Calu3 (cell line): ENCODE measurements at places on chromosomes 5 and 9. TPM values are rescaled to one million over a fixed set of nuclear protein-coding genes. Genes with fewer than 3 reads are reported as not detected.

Gene ZBED3
- total RNA-seq: 11.0 and 12.3 TPM in 2 replicates

Gene PLPP7
- not detected in 2 replicates for total RNA-seq

Gene PCDHB3
- 0.09 and 0.10 TPM in 2 replicates for total RNA-seq

Gene PCDHB6
- not detected in 2 replicates for total RNA-seq

Gene IFNA13
- total RNA-seq: not detected in 2 replicates

Gene SPINK1
- 307 and 444 TPM in 2 replicates for total RNA-seq

Gene ZCCHC9
- total RNA-seq: 34.9 and 36.1 TPM in 2 replicates

Gene SPINK4
- not detected in 2 replicates for total RNA-seq

- H3K4me1 ChIP-seq: no peaks in the 10 kb centered on the region
- H3K27me3 ChIP-seq: no peaks in the 10 kb centered on the region
- DNase-seq: no peak
- H3K36me3 ChIP-seq: peaks cover 43% of the 10 kb centered on the region
- H3K27ac ChIP-seq: no peak within 1 kb of the TSS
Observed at GRCh38 chr5:177509381-177509951, at the start of gene DOK3. DOK3 (minus strand) TSS chr5:177509826; CDS start chr5:177509540, 286 bp downstream.

- no peaks in the 10 kb centered on the region for H3K27me3 ChIP-seq
- peaks cover 17% of the 10 kb centered on the region for H3K4me1 ChIP-seq
- H3K4me3 ChIP-seq: no peak overlapping the region
- H3K36me3 ChIP-seq: peaks cover 44% of the 10 kb centered on the region
Observed at GRCh38 chr9:124873664-124874063, 11.7 kb downstream of the ARPC5L start.

- no peak overlapping the region for H3K27ac ChIP-seq
- peaks cover 14% of the 10 kb centered on the region for H3K27me3 ChIP-seq
- peak; percentile 28 for DNase-seq
- no peaks in the 10 kb centered on the region for H3K36me3 ChIP-seq
Observed at GRCh38 chr9:32378496-32378895, 5.9 kb upstream of the ACO1 start.

- no peaks in the 10 kb centered on the region for H3K27me3 ChIP-seq
- no peaks in the 10 kb centered on the region for H3K36me3 ChIP-seq
- DNase-seq: no peak
- no peak overlapping the region for H3K27ac ChIP-seq
- no peaks in the 10 kb centered on the region for H3K4me1 ChIP-seq
Observed at GRCh38 chr5:21452449-21452848, 1400.7 kb downstream of the CDH12 start.

- no peak for DNase-seq
- H3K4me3 ChIP-seq: no peak within 1 kb of the TSS
- H3K27ac ChIP-seq: no peak within 1 kb of the TSS
Observed at GRCh38 chr5:77637998-77638762, at the start of gene OTP. OTP (minus strand) TSS chr5:77638713; CDS start chr5:77638549, 164 bp downstream.

DNA sequence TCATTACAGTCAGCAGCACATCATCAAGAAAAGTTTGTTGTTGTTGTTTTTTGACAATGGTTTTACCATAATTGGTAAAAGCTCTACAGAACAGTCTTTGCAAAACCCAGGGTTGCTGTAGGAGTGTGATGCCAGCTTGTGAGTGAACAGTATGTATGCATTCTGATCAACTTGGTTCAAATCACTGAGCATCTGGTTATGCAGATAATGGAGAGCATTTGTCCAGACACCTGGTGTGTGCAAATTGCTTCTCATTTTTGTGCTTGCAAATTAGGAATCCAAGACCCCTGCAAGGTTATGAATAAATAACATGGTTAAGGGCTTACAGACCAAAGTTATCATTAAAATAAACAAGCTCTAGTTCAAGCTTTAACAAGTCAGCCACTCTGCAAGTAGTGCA, 448.7 kb upstream of the ACTBL2 start:
- DNase-seq: no peak
- no peaks in the 10 kb centered on the region for H3K27me3 ChIP-seq
- H3K4me3 ChIP-seq: no peak overlapping the region

DNA sequence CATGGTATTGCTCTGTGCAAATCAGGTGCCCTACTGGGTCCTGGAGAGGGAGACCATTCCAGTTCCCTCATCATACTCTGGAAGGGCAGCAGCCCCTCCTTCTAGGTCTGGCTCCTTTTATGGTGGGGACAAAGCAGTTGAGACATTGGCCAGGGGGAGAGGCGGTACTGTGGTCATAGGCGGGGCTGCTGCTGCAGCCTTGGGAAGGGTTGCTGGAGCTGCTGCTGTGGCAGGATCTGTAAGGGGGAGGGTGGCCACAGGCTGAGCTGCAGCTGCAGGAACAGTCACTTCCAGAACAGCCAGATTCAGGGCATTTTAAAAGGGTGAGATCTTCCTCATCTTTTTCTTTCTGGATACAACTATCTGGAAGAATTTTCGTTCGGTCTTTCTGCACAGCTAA, 233.0 kb upstream of the SGCD start:
- no peak overlapping the region for H3K4me3 ChIP-seq
- no peak for DNase-seq
- H3K4me1 ChIP-seq: no peaks in the 10 kb centered on the region
- H3K27ac ChIP-seq: no peak overlapping the region

DNA sequence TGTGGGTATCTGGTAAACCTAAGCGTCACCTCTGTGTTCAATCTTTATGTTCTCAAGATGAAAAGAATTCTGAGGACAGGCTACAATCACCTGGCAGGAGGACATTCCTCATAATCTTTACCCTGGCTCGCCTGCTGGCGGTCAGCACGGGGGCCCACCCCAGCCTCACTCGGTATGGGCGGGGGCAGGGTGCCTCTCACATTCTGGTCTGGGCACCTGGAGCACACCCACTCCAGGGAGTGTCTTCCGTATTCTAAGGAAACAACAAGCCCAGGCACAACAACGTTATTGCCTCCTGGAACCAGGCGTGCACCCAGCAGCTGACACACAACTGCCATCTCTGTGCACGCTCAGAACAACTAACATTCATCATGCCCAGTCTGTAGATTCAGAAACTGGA, 179.8 kb downstream of the ROR2 start:
- no peak for DNase-seq
- H3K27me3 ChIP-seq: peaks cover 98% of the 10 kb centered on the region
- peaks cover 8% of the 10 kb centered on the region for H3K4me1 ChIP-seq
- H3K4me3 ChIP-seq: no peak overlapping the region

DNA sequence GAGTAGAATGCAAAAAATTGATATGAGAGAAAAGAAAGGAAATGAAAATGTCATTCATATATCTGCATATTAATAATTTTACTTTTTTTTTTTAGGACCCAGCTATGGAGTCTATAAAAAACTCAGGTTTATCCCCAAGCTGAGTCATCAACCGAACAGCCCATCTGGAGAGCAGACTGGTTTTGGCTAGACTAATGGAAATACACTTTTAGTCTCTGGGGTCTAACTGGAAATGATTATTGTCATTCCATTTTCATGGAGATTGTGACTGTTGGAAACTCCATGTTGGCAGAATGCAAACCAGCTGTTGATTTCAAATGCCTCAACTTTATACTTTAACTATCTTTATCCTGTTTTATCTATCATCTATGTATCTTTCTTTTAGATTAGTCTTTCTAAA, 28.7 kb downstream of the ANXA1 start:
- peaks cover 6% of the 10 kb centered on the region for H3K36me3 ChIP-seq
- peaks cover 39% of the 10 kb centered on the region for H3K4me1 ChIP-seq
- H3K27ac ChIP-seq: peak overlapping the region; percentile 33

DNA sequence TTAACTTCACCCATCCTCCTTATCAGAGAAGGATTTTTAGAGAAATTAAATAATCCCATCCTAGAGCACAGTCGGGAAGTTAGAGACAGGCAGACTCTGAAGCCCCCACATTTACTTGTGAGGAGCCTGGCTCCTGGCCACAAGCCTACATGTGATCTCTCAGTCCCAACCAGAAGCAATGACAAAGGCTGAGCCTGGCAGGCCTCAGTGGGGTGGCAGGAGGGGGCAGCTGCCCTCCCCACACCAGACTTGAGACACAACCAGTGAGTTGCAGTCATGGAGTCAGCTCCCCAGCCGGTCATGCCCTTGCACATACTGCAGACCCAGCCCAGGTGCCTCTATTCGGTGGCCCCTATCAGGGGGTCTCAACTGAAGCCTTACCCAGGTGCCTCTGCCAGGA, 11.0 kb downstream of the NAIF1 start:
- H3K27me3 ChIP-seq: no peaks in the 10 kb centered on the region
- peaks cover 21% of the 10 kb centered on the region for H3K36me3 ChIP-seq
- peaks cover 23% of the 10 kb centered on the region for H3K4me1 ChIP-seq

DNA sequence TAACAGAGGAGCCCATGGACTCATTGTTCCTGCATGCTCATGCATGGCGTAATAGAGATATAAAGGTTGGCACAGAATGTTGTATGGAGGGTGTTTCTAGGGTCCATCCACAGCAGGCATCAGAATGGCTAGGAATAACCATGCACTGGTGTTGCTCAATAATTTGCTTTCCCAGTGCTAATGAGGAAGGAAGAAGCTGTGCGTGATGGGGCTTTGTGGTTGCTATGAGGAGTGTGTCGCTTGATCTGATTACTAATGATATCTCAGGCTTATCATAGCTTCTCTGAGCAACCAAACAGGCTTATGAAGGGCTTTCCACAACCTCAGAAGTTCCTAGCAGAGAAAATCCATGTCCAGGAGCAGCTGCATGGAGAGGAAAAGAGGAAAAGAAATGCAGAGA, 151.3 kb upstream of the TRPC7 start:
- no peaks in the 10 kb centered on the region for H3K36me3 ChIP-seq
- DNase-seq: no peak
- H3K4me1 ChIP-seq: no peaks in the 10 kb centered on the region
- H3K4me3 ChIP-seq: no peak overlapping the region
- H3K27me3 ChIP-seq: peaks cover 91% of the 10 kb centered on the region
- no peak overlapping the region for H3K27ac ChIP-seq

DNA sequence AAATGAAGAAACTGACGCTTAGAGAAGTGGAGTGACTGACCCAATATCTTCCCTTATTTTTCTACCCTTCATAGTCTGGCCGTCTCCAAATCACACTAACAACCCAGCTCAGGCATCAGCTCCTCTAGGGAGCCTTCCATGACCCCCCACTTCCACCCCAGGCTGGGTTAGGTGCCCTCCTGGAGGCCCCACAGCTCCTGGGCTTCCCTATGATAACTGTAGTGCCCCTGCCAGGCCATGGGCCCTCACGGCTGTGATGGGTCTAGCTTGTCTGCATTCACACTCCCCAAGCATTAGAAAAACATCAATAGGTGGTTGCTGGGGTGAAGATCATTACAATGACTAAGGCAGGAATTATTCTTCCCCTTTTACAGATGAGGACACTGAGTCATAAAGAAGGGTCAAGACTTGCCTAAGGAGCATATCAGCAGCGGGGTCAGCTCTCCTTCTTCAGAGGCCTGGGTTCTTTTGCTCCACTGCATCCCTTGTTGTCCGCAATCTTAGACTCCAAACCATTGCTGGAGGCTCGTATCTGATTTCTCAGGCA, 7.3 kb downstream of the CORO2A start:
- H3K27ac ChIP-seq: no peak overlapping the region
- peaks cover 10% of the 10 kb centered on the region for H3K4me1 ChIP-seq
- no peaks in the 10 kb centered on the region for H3K27me3 ChIP-seq
- DNase-seq: no peak

DNA sequence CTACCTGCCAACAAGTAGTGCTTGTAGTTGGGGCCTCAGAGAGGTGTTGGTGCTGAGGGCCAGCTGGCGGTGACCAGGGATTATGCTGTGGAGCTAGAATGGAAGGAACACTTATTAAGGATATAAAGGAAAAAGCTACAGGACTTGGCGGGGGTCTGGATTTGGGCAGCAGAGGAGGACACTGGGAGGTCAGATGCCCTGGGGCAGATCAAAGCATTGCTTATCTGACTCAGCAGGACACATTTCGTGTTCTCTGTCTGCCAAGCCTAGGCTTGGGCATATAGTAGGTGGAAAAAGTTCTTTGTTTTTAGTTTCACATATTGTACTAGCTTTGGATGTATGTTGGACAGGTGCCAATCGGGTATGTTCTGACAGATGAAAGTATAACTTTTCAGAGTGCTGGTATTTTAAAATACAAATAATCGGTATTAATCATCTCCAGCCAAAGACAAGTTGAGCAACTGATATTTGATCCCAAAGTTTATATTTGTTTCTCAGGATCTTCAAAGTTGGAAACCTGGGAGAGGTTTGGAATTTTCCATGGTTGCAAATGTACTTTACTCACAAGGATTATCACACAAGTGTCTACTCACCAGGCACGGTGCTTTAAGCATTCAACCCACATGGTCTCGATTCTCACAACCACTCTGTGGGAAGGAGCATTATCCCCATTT, 69.4 kb downstream of the IQGAP2 start:
- H3K4me1 ChIP-seq: peaks cover 14% of the 10 kb centered on the region
- H3K36me3 ChIP-seq: no peaks in the 10 kb centered on the region

DNA sequence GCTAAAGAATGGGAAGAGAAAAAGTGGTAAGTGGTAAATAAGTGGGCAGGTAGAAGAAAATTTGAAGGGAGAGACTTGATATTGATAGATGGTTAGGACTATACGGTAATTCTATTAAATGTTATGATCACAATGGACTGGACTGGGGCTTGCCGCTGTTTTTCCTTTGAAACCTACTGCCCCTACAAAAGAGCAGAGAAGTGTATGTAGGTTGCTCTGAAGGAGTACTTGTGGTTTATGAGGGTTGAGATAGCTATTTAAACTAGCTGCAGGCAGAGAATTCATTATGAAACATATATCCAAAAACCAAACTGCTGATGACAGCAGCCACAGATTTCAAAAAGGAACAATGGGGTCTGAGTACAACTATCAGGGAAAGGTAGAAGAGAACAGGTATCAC, 16.8 kb upstream of the HK3 start:
- no peaks in the 10 kb centered on the region for H3K36me3 ChIP-seq
- H3K27me3 ChIP-seq: no peaks in the 10 kb centered on the region
- no peak overlapping the region for H3K4me3 ChIP-seq
- no peak overlapping the region for H3K27ac ChIP-seq
- no peak for DNase-seq

- no peaks in the 10 kb centered on the region for H3K27me3 ChIP-seq
- peaks cover 7% of the 10 kb centered on the region for H3K36me3 ChIP-seq
- DNase-seq: no peak
- no peak overlapping the region for H3K4me3 ChIP-seq
- no peaks in the 10 kb centered on the region for H3K4me1 ChIP-seq
Observed at GRCh38 chr5:71573591-71573990, 13.5 kb upstream of the MCCC2 start.

DNA sequence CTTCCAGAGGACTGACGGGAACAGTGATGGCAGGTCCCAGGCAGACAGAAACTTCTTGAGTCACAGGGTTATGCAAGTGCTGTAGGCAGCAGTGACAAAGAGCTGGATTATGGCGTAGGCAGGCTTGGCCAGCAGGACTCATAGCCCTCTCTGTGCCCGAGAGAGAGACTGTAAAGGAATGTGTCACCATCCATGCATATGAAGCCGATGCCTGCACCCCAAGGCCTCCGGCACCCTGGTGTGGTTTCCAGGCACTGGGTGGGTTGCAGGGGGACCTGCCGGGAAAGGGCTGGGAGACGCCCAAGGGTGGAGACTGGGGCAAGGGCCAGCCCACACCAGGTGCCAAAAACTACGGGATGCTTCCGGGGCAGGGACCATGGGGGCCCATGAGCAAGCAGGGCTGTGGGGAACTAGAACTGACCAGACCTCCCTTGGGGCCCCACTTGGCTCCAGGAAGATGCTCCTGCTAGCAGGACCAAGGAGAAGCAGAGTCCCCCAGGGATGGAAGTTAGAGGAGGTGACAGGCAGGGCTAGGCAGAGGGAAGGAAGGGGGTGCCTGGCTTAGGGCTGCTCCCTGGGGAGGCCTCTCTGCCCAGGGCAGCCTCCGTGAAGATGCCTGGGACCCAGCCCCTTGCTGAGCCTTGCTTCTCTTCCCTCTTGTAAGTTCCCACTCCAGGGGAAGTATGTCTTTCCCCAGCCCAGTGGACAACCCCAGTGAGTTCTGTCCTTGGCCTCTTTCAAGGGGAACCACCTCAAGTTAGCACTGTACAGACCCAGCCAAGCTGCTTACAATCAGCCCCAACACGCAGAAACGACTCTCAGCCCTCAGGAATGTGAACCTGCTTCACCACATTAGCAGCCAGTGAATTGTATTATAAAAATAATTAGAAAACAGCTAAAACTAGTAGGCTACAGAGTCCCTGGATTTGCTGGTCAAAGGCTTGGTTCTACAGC, 10.5 kb upstream of the IPPK start:
- H3K27ac ChIP-seq: no peak overlapping the region
- H3K27me3 ChIP-seq: no peaks in the 10 kb centered on the region
